ENCODE measurements at places on chromosomes 1 and 21. TPM values are rescaled to one million over a fixed set of nuclear protein-coding genes. Genes with fewer than 3 reads are reported as not detected.

KCNA3 gene
- polyA plus RNA-seq: not detected

GJA8 gene
- not detected for polyA plus RNA-seq

S100A2 gene
- 6.9 TPM for polyA plus RNA-seq

NCMAP gene
- 2.7 TPM for polyA plus RNA-seq

PRAMEF17 gene
- not detected for polyA plus RNA-seq

MAP3K21 gene
- polyA plus RNA-seq: 2.1 TPM

GCSAML gene
- not detected for polyA plus RNA-seq

SZRD1 gene
- 63.0 TPM for polyA plus RNA-seq

SRSF11 gene
- 189 TPM for polyA plus RNA-seq

OR2T29 gene
- polyA plus RNA-seq: not detected

OR6K3 gene
- not detected for polyA plus RNA-seq

CCDC17 gene
- polyA plus RNA-seq: 0.73 TPM

TNFRSF18 gene
- polyA plus RNA-seq: 1.3 TPM

KRTAP19-4 gene
- not detected for polyA plus RNA-seq

DCST2 gene
- polyA plus RNA-seq: 0.40 TPM

TARBP1 gene
- polyA plus RNA-seq: 12.2 TPM

FAM72C gene
- polyA plus RNA-seq: 0.50 TPM

MYOC gene
- not detected for polyA plus RNA-seq

TMPRSS15 gene
- not detected for polyA plus RNA-seq

LEMD1 gene
- 0.35 TPM for polyA plus RNA-seq

SWT1 gene
- 3.4 TPM for polyA plus RNA-seq

POMGNT1 gene
- polyA plus RNA-seq: 70.8 TPM

BSND gene
- polyA plus RNA-seq: 0.21 TPM

CMPK1 gene
- polyA plus RNA-seq: 113 TPM

LORICRIN gene
- not detected for polyA plus RNA-seq

LMOD1 gene
- 6.4 TPM for polyA plus RNA-seq

GSTM1 gene
- 44.3 TPM for polyA plus RNA-seq

BRINP3 gene
- polyA plus RNA-seq: 15.3 TPM

PGM1 gene
- 85.0 TPM for polyA plus RNA-seq

MPZ gene
- not detected for polyA plus RNA-seq

FCGR3A gene
- 0.80 TPM for polyA plus RNA-seq

TRPM2 gene
- 0.25 TPM for polyA plus RNA-seq

CDK18 gene
- polyA plus RNA-seq: 20.0 TPM

MYBPH gene
- polyA plus RNA-seq: 0.70 TPM

ZFP69B gene
- 1.1 TPM for polyA plus RNA-seq

HSPB7 gene
- 59.4 TPM for polyA plus RNA-seq

ZNF683 gene
- not detected for polyA plus RNA-seq

KIF17 gene
- 0.05 TPM for polyA plus RNA-seq

TDRD10 gene
- polyA plus RNA-seq: not detected

OVAAL gene
- not detected for polyA plus RNA-seq

RGL1 gene
- 17.9 TPM for polyA plus RNA-seq

LCE3E gene
- not detected for polyA plus RNA-seq

BMP8B gene
- polyA plus RNA-seq: 3.1 TPM

NR0B2 gene
- 68.1 TPM for polyA plus RNA-seq

SLC50A1 gene
- 111 TPM for polyA plus RNA-seq

FBXO2 gene
- polyA plus RNA-seq: 349 TPM

PAFAH2 gene
- 22.7 TPM for polyA plus RNA-seq

ACTL8 gene
- polyA plus RNA-seq: not detected

CBS gene
- 35.8 TPM for polyA plus RNA-seq

VAMP4 gene
- 9.5 TPM for polyA plus RNA-seq
